Inflammatory macrophage (primary cell): ENCODE measurements at places on chromosomes 2 and 18.

DNA sequence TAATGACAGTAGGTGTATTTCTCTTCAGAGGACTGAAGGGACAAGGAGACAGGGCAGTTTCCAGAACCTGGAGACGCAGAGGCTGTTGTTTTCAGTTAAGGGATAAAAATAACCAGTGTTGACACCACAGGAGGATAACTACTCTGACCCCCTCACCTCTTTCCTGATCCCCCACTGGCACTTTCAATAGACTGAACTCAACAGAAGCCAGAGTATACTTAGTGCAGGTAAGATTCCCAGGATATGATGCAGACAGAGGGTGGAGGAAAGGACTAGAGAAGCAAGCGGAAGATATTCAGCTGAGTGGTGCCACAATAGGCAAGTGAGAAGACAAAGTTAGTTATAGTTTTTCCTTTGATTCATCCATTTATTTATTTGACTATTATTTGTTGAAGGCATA lies 19.8 kb downstream of the DHRS9 start:
- DNase-seq: no peak

GRCh38 chr2:239026711-239027361 lies 179.0 kb downstream of the TWIST2 start:
- no peak for DNase-seq

GRCh38 chr2:96157649-96158553 lies 12.7 kb upstream of the DUSP2 start:
- DNase-seq: peak; percentile 81

DNA sequence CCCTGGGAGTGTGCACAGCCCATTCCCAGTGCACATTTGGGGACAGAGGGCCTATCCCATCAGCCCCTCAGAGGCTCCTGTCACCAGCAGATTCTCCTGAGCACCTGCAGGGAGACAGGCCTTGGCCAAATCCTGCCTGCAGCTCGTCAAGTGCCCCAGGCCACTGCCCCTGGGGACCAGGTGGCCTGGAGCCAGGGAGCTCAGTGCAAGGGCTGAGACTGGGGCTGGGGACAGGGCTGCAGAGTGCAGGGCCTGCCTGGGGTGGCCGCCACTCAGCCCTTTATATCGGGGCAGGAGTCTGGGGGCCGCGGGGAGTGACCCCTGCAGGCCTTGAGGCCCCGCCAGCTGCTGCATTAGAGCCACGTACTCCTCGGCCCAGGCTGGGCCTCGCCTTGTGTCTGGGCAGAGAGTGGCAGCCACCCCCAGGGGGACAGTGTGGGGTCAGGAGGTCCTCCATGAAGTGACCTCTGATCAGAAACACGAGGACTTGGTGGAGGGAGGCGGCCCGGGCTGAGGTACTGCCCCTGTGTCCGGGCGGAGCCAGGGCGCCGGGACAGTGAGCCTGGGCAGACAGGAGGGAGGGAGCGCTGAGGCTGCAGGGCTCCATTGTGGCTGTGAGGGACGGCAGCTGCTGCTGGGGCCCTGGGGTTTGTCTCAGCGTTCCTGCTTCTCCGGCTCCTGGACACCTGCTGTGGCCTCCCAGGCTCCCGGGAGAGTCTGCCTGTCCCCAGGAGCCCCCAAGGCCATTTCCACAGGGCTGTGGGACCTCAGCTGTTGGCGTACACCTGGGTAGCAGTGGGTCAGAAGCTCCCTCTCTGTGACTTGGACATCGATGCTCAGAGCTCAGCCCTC lies 24.2 kb downstream of the GPC1 start:
- DNase-seq: no peak

DNA sequence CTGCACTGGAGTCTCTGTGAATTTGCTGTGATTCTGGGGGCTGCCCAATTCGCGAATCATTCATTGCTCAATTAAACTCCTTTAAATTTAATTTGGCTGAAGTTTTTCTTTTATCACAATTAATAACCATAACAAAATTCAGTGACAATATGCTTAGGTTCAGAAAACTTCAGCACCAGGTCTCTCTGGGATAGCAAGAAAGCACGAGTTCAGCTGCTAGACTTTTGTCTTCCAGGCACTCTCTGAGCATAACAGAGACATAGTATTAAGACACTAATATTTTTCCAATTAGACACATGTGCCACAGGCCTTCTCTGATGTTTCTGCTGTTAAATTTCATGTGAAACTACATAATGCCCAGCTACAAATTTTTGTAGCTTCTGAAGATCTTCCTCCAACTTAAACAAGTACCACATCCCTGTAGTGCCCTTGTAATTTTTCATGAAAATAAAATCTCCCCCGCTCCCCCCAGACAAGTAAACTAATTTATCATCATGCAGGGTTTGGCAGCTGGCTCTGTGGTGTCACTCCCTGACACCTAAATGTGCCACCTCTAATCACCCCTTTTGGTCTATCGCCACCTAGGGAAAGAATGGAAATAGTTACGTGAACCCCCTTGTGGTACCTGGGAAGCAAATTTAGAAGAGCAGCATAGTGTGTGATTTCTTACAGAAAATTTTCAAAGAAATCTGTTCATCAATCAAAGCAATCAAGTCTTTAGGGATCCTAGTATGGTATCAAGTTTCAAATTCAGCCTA lies 94.1 kb downstream of the CSRNP3 start:
- no peak for DNase-seq

DNA sequence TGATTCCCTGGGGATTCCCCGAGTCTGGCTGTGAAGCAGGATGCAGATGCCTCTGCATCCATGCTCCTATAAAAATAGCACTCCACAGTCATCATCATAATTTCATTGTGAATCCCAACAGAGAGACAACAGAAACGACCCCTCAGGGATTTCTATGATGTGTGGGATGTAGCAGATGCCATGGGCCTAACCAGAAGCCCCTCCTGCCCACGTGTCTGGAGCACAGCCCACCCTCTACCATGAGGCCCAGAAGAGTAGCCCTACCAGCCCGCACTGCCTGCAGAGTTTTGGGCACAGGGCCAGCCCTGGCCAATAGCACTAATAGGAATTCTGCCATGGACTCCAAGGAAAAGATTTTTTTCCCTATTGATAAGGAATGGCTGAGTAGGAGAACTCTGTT lies 66.6 kb downstream of the GYPC start:
- no peak for DNase-seq

GRCh38 chr2:147122944-147123343 lies 721.9 kb upstream of the ACVR2A start:
- DNase-seq: no peak

GRCh38 chr18:32668956-32669355 lies 103.9 kb downstream of the KLHL14 start:
- no peak for DNase-seq

- DNase-seq: no peak
These were observed 8.6 kb downstream of the ITPRID2 start for GRCh38 chr2:181900007-181900651.

DNA sequence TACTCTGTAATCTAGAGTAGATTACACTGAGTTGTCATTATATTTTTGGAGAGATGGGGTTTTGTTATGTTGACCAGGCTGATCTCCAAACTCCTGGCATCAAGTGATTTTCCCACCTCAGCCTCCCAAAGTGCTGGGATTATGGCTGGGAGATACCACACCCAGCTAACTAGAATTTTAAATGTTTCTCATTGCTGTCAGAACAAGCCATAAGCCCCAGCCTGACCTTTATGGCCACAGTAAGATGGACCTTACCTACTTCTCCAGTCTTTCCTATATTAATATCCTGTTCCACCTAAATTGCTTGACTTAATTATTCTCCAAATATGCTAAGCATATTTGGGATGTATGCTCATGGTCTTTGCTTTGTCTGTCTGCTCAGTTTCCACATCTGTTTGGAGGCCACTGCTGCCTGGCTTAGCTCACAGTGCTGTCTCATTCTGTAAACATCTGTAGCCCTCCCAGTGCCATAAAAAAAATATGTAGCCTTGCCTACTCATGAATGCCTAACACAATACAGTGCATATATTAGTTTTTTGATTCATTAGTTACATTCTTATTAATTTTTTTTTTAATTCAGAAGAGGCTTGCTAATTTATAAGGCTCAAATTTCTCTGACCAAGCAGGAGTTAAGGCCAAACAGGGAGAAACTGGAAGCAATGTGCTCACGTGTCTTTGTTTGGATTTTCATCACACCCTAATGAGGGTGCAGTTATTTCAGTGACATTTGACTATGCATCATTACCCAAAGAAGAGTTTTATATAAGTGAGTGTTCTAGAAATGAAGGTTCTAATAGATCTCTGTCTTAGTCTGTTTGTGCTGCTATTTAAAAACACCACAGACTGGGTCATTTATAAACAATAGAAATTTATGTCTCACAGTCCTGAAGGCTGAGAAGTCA lies 45.3 kb upstream of the PSME4 start:
- no peak for DNase-seq
